ENCODE measurements at places on chromosomes 2 and 18.

GRCh38 chr2:98498703-98499440 is 54.2 kb downstream of the INPP4A start:
- no peak for DNase-seq

GRCh38 chr2:231297108-231297908 is 98.2 kb upstream of the B3GNT7 start:
- peak; percentile 1 for DNase-seq

DNA sequence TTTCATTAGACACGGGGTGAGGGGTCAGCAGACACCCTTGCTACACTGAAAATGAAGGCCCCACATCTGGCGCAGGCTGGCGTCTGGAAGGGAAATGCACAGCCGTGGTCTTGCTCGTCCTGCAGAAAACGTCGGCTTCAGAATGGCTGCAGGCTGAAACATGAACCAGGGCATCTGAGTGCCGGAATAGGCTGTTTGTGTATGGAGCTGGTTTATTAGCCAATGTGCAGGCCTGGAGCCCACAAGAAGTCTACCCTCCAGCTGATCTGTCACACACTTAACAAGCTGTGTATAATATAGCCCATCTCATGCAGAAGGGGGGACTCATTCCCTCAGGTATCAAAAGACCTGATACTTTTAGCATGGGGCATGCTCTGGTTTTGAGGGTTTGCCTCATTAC is 153.4 kb upstream of the SOX11 start:
- no peak for DNase-seq

- no peak for DNase-seq
These were observed 10.0 kb upstream of the CD302 start for GRCh38 chr2:159808032-159808425.

GRCh38 chr2:3617198-3617890 is 22.4 kb downstream of the COLEC11 start:
- DNase-seq: no peak

DNA sequence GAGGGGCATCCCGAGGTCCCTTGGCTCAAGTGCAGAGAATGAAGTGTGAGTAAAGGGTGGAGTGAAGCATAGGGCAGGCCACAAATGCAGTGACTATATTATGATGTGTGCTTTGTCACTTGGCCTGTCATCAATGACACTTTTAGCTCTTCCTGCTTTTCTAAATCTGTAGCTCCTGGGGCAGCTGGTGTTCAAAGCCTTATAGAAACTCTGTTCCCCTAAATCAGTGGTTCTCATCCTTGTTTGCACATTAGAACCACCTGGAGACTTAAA is 135.6 kb upstream of the LGALSL start:
- no peak for DNase-seq

GRCh38 chr18:13382366-13382953 is 163.9 kb downstream of the LDLRAD4 start:
- DNase-seq: peak; percentile 21

GRCh38 chr2:27735263-27735904 is 36.1 kb upstream of the MRPL33 start:
- DNase-seq: peak; percentile 45

DNA sequence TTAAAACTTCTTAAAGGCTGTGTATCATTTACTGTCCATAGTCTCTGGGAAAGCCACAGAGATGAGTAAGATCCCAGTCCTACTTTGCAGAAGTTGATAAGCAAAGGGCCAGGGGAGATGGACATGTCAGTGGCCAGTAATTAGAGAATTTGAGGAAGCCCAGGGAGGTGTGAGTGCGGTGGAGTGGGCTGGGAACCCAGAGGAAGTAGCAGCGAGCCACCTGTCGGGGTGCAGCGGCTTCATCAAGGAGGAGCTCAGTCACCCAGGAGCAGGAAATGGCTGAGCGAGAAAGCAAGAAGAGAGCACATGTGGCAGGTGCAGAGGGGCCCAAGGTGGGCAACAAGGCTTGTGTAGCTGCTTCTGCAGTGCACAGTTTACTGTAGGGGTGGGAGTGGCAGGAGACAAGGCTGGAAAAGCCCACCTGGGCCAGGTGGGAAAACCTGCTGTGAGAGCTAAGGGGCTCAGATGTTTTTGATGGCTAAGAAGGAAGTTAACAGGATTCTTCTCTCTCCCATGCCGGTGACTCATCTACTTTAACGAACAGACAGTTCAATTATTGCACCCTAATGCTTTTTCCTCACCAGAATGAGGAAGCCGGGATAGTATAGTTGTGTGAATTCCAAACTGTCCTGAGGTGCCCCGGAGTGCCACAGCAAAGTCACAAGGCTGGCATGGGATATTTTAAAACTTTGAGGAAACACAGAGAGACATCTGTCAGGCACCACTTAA is 34.8 kb upstream of the MGAT5 start:
- no peak for DNase-seq

- no peak for DNase-seq
These were observed 50.4 kb downstream of the MALT1 start for GRCh38 chr18:58721566-58722239.

GRCh38 chr2:9057939-9058761 is 54.7 kb upstream of the MBOAT2 start:
- DNase-seq: no peak

GRCh38 chr2:74894272-74894981 is 60.5 kb downstream of the HK2 start:
- no peak for DNase-seq

DNA sequence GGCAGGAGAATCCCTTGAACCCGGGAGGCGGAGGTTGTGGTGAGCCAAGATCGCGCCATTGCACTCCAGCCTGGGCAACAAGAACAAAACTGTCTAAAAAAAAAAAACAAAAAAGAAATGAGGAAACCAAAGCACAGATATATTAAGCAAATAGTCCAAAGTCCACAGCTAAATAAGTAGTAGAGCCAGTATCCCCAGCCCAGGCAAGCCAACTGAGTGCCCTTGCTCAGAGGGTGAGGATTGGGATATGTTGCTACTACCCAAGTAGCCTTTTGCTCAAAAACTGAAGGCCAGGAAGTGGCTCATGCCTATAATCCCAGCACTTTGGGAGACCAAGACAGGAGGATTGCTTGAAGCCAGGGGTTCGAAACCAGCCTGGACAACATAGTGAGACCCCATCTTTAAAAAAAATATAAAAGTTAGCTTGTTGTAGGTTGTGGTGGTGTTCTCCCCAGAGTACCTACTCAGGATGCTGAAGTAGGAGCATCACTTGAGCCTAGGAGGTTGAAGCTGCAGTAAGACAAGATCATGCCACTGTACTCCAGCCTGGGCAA is 5.4 kb downstream of the CFAP36 start:
- no peak for DNase-seq

GRCh38 chr2:26880910-26881435 is 33.0 kb downstream of the DPYSL5 start:
- DNase-seq: no peak

GRCh38 chr2:146818122-146818521 is 1026.7 kb upstream of the ACVR2A start:
- DNase-seq: no peak

DNA sequence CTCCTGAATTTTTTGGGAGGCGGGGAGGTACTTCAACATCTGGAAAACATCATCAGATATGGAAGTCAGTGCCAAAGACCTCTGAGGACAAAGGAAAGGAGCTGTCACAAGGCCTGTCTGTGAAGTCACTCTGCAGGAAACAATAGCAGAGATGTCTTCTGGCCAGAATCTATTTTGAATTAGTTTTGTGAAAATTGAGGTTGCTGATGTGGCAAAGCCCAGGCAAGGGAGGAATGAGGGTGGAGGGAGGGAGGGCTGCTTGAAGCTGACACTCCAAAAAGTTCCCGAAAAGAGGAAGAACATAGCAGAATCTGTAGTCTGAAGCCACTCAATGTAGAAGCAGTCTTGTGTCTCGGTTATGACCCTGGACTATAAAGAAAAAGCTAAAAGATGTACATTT is 151.1 kb upstream of the LHCGR start:
- no peak for DNase-seq

DNA sequence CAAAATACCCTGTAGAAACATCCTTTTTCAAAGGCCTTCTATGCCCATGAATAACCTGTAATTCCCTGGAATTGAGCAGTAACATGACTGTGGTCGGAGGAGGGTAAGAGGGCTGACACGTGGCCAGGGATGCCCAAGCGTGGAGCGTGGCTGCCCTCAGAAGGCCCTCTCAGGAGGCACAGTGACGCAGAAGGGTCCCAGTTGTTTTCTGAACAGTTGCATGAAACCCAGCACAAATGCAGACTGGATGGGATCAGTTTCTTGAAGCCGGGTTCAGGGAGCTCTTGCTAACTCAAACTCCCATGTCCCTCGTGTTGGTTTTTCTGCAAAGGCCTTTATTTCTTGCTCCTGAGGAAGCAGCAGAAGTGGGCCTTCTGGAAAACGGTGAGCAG is 237.0 kb downstream of the ALPK2 start:
- no peak for DNase-seq

DNA sequence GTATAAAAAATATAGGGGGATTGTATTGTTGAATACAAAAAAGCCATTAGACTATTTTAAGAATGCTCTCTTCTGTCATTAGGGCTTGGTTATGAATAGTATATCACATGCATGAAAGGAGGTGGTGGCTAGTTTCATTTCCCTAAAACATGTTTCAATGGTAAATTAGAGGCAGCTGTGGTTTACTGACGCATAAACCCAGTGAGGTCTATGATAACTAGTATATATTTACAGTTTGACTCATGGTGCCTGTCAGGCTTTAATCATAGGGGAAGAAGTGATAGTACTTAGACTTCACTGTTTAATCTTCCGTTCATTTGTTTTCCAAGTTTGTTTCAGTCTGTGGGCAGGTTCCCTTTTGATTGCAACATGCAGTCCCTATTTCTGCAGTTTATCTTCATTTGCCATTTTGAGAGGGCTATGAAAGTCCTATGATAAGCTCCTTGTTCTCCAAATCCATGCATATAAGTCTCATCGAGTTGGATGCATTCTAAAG is 55.1 kb upstream of the MAP4K3 start:
- DNase-seq: peak; percentile 16

- DNase-seq: no peak
These were observed 15.1 kb downstream of the HOXD3 start for GRCh38 chr2:176172007-176172894.

- DNase-seq: no peak
These were observed 69.7 kb upstream of the CAB39 start for GRCh38 chr2:230642966-230643365.

DNA sequence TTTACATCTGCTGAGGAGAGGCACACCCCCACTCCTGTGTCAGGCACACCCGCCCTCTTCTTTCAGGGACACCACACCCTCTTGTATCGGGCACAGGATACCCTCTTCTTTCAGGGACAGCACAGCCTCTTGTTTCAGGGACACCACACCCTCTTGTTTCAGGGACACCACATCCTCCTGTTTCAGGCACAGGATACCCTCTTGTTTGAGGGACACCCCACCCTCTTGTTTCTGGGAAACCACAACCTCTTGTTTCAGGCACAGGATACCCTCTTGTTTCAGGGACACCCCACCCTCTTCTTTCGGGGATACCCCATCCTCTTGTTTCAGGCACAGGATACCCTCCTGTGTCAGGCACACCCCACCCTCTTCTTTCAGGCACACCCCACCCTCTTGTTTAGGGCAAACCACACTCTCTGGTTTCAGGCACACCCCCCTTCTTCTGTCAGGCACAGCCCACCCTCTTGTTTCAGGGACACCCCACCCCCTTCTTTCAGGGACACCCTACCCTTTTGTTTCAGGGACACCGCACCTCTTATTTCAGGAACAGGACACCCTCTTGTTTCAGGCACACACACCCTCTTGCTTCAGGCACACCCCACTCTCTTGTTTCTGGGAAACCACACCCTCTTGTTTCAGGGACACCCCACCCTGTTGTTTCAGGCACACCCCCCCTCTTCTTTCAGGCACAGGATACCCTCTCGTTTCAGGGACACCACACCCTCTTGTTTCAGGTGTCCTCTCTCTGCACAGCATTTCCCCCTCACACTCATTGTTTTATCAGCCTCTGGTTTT is 96.2 kb downstream of the TPO start:
- DNase-seq: no peak

- no peak for DNase-seq
These were observed 739.5 kb upstream of the CDH2 start for GRCh38 chr18:28916456-28916855.

DNA sequence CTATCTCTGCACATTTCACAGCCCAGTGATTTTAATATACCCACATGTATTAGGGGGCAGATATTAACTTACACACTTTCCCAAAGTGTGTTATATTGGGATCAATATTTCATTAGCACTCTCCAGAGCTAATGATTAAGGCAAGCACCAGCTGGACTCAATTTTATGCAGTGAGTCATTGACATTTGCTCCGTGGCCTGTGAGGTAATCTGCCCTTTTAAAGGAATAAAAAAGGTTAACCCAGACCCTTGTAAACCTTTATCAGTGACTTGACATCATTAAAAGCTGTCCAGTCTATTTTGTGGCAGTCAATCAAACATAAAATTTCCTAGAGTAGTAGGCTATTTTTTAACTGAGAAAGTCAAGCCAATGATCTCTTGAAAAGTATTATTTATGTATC is 1870.4 kb upstream of the CELF4 start:
- no peak for DNase-seq

DNA sequence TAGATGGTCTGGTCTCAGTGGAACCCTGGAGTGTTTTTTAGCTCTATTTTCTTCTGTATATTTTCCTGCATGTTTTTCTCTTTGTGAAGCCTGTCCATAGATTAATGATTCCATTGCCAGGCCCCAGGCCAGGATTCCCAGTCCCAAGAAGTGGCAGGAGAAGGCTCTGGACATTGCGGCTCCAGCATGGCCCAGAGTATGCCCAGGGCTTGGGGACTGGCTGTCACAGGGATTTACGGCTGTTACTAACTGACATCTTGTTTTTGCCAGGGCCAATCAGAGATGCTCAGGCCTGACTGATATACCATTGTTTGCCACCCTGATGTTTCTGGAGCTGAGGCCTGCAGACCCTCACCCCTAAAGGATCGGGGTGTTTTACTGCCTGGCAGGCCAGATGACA is 59.0 kb downstream of the PRKCE start:
- DNase-seq: no peak

DNA sequence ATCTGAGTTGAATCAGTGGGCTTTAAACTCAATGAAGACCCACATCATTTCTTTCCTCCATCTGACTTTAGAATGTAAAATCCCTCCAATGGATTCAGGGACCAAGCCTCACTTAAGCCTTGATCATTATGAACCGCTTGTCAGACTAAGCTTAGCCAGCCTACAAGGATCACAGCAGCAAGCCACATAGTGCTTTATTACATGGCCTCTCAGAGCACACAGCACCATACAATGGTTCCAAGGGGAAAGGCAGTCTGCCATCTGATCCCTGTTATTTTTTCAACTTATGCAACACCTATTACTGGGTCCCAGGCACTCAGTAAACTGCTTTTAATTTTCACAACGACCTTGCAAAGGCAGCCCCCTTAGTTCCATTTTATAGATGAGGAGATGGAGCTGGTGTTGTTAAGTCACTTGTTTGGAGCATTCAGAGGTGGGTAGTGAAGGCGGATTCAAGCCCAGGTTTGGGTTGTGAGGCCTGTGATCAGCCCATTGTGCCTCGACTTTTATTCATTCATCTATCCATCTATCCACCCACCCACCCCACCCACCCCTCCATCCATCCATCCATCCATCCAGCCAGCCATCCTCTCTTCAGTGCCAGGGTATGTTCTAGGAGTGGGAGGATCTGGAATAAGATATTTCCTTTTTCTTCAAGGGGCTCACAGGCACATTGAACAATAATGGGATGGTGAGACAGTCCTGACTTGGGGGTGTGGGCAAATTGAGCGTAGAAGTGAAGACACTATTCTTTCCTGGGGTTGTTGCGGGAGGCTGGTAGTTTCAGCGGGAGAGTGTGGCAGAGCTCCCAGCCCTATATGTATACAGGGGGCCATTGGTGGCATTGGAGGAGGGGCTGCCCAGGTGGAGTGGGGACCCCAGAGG is 141.2 kb downstream of the MYCN start:
- DNase-seq: no peak

- DNase-seq: no peak
These were observed 2.0 kb downstream of the WDR35 start for GRCh38 chr2:19987936-19988335.

Measured in stimulated activated naive CD4-positive, alpha-beta T cell treated with Interleukin-2 at 50 U/mL for 16 hours (primary cell).